ENCODE measurements at places on chromosomes 11 and 22.

- no peak for DNase-seq
These were observed 60.7 kb downstream of the RAB38 start for GRCh38 chr11:88114486-88115045.

DNA sequence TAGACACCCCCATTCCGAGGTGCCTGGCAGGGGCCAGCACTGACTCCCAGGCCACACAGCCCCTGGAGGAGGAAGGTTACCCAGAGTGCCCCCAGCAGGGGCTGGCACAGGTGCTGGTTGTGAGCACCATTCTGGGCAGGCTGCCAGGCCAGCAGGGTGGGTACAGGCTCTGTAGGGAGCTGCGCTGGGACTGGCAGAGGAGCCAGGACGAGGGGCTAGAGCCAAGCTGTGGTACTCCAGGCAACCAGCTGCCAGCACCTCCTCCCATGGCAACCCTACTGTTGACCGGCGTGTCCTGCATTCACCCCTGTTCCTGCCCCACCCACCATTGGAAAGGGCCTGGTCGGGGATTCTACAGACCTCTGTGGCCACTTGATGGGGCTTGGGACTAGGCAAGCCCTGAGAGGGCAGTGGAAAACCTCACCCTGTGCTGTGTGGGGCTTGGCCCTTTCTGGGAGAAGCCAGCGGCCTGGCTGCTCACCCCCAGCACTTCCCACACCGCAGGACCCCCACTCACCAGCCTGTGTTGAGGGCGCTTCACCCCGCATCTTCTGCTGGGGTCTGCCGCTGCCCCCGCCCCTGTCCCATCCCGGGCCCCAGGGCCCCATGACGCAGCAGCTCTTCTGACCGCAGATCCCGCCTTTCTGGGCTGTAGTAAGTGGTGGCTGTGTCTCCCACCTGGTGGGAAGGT, 1.9 kb downstream of the CLDN5 start:
- no peak for DNase-seq

DNA sequence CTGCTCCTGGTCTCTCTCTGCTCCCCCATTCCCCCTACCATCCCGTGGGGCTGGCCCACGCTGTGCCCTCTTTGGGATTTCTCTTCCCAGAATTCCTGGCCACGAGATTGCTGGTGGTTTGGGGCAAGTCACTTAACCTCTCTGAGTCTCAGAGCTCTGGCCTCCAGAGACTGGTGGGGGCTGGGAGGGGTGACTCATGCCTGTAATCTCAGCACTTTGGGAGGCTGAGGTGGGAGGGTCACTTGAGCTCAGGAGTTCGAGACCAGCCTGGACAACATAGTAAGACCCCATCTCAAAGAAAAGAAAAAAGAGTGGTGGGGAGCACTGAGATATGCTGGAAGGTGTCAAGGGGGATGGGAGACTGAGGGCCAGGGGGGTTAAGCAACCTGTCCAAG, 18.3 kb downstream of the OTUB1 start:
- no peak for DNase-seq

DNA sequence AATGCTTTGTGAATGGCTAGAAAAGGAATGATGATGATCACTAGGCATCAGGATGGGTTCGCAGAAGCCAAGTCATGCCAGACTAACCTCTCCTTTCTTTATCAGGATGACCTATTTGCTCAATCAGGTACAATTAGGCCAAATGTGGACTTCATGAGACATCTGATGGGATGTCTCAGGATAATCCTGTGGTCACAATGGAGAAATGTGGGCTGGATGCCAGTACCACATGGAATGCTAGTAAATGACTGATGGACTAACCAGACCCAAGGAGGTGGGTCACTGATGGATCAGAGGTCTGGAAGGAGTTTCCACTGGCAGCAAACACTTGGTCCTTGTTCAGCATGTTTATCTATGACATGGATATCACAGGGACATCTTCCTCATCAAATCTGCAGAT, 94.8 kb upstream of the PHOX2A start:
- DNase-seq = peak; percentile 71

DNA sequence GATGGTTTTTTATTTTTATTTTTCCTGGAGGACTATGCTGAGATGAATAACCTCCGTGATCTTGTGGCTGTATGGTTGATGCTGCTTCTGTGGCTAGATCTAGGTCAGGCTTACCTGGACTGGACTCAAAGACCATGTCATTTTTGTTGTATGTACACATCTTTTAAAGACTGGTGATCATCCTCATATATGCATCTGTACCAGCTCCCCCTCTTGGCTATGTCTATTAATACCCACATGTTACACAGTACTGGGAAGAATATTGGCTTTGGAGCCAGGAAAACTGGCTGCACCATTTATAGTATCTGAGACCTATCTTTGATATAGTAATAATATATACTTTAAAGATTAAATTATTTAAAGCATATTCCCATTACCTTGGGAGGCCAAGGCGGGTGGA, 18.4 kb upstream of the PITPNB start:
- DNase-seq = no peak

DNA sequence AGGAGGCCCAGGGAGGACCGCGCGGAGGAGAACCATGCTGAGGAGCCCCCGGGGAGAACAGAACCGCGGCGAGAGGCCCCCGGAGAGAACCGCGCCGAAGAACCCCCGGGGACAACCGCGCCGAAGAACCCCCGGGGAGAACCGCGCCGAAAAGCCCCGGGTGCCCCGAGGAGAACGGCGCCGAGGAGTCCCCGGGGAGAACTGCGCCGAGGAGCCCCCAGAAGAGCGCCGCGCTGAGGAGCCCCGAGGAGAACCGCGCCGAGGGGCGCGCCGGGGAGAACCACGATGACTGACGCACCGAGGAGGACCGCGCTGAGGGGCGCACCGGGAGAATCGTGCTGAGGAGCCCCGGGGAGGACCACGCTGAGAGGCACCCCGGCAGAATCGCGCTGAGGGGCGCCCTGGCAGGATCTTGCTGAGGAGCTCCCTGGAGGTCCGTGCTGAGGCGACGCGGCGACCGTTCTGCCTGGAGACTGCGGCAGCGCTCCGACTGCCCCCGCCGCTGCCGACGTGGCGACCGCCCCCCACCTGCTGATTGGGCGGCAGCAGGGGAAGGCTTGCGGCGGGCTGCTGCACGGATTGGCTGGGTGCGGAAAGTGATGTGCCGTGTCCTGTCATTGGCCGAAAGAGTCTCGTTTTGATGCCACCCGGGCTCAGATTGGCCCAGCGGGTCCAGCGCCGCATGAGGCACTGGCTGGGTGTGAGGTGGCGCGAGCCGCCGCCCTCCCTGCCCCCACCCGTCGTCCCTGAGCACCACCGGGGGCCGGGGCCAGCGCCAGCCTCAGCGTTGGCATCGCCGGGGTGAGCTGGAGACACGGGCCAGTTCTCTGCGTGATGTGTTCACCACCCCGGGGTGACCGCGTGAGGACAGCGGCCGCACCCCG, at the start of gene KCNQ1OT1:
TSS of gene KCNQ1OT1 (minus strand) at position 464 of the 884 bp plus-strand sequence.
- peak; percentile 94 for DNase-seq
